ENCODE measurements at places on chromosomes 5 and 9.

- no peak for DNase-seq
Measured at GRCh38 chr5:109916481-109917153, 226.9 kb downstream of the MAN2A1 start.

DNA sequence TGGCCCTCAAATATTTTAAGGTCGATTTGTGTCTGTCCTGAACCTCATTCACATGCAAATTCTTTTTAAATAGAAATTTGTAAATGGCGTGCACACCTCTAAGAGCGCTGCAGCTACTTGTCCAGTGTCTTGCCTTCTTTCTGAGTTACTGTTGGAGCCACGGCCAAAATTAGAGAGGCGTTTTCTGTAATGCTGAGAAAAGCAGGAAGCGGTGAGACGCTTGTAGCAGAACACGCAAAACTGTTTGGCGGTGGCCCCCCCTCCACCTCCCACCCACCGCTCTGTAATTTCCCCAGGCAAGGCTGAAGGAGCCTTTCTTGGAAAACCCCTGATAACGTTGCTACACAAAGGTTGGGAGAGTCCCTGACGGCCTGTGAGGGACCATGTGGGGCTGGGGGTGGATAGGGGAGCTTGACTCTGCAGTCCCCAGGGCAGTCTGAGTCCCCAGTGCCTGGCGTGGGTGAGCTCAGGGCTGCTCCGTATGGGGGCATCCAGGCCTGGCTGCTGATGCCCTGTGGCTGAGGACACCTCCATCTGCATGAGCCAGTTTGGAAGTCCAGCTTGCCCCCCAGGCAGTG is 96.5 kb downstream of the GADD45G start:
- DNase-seq: no peak

- DNase-seq: no peak
Measured at GRCh38 chr5:90519081-90519480, 10.3 kb downstream of the LYSMD3 start.

GRCh38 chr5:42761791-42762190 is 5.2 kb downstream of the CCDC152 start:
- no peak for DNase-seq

GRCh38 chr5:53358794-53359193 is 121.6 kb upstream of the FST start:
- no peak for DNase-seq

GRCh38 chr5:56914678-56915077 is 5.3 kb downstream of the SETD9 start:
- DNase-seq: no peak

GRCh38 chr9:125507226-125507625 is 199.8 kb downstream of the MAPKAP1 start:
- no peak for DNase-seq
